Stimulated activated CD4-positive, alpha-beta T cell treated with anti-CD3 and anti-CD28 coated beads, TNF-alpha, amount 100 ng/mL, for 1 hour (primary cell): ENCODE measurements at places on chromosomes 4 and X.

DNA sequence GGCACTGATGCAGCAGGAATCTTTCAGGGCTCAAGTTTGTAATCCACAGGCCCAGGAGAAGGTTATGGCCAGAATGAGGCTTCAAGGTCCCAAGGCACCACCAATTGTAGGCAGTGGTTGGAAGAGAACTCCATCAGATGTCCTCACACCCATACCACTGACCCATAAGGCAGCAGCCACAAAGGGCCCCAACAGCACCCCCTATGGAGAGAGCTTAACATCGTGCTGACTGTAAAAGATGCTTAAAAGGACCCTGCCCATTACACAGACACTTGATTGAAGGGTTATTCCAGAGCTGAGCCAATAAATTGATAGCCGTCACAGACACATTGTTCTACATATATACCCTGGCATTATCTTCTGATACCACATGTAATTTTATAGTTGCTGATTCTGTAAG lies 113.7 kb downstream of the SOWAHB start:
- DNase-seq, result no peak

- DNase-seq, result no peak
Observed at GRCh38 chr4:19047279-19047880, 1025.8 kb upstream of the LCORL start.

DNA sequence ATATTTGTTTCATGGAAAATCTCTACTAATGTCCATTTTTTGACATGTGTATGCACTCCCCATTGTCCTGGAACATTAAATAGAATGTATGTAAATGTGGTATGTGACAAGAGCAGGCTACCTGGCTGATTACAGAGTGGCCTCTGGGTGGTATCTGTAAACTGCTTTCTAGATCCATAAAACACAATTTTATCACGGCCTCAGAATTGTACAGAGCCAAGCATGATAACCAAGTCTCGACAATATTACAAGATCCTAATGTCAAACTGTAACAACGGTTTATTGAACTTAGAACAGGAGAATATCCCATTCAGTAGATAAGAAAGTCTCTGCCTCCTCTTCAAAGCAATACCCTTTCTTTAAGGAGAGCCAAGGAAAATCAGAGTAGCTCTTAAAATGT lies 212.4 kb downstream of the PCDH7 start:
- no peak for DNase-seq

DNA sequence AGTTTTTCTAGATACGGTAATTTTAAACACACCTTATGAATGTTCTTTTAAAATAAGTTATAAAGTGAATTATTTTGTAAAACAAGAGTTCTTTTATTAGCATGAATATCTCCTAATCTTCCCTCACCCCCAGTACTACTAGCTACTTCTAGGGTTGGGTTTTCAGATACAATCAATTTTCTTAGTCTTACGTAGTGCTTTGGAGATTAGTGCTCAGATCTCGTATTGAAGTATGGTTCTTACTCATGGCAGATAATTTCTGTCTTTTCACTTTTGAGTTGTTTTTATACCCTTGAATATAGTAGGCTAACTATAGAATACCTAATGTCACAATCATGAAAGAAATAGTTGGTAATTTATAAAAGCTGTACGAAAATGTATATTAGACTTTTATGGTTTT lies 43.2 kb downstream of the CDKL5 start:
- no peak for DNase-seq

- no peak for DNase-seq
Observed at GRCh38 chr4:2768921-2769336, 12.8 kb upstream of the TNIP2 start.

- no peak for DNase-seq
Observed at GRCh38 chr4:39609454-39609931, 29.2 kb downstream of the SMIM14 start.

- no peak for DNase-seq
Observed at GRCh38 chrX:107102980-107103379, 15.6 kb downstream of the RBM41 start.

DNA sequence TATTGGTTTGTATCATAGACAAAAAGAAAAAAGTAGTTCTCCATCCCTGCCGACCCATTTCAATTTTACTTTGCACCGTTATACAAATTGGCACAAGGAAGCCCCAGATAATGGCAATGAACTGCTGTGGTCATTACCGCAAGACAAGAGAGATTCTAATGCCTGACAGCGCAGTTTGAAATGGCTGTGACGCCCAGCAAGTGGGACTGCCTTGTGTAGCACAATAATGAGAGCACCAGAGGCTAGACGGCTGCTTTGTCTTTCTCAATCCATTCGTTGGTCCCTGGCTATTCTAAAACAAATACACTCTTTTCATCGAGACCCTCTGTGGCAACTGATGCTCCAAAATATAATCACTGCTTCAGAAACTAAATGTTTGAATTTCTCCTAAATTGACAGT lies 192.4 kb upstream of the NEIL3 start:
- DNase-seq, result no peak

GRCh38 chrX:8341814-8342590 lies 122.6 kb upstream of the VCX3B start:
- no peak for DNase-seq

GRCh38 chr4:168587411-168588125 lies 90.7 kb downstream of the PALLD start:
- no peak for DNase-seq

GRCh38 chr4:173503330-173504180 lies 26.5 kb downstream of the HAND2 start:
- DNase-seq, result no peak

GRCh38 chr4:79682801-79683530 lies 274.9 kb upstream of the GK2 start:
- no peak for DNase-seq

DNA sequence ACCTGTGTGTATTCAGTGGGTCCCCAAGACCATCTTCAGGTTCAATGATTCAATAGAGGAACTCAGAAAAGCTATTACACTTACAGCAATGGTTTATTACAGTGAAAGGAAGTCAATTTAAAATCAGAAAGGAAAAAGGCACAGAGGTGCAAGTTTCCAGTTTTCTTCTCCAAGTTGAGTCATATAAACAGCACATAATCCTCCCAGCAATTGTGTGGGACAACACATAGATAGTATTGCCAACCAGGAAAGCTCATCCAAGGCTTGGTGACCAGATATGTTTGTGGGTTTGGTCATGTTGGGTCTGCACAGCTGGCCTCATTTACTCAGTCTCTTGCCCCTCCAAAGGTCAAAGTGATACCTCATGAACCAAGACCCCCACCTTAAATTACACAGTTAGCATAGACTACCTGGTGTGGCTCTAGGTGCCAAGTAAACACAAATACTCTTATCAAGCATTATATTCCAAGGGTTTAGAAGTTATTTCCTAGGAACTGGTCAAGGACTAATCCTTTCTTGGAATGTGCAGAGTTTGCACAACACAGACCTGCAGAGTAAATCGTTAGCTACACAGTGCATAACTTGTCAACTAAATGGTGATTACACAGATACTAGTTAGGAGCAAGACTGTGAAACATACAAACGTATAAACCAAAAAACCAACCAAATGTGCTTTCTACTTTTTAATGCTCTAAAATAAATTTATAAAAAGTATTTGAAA lies 777.3 kb downstream of the PCDH18 start:
- DNase-seq, result no peak

DNA sequence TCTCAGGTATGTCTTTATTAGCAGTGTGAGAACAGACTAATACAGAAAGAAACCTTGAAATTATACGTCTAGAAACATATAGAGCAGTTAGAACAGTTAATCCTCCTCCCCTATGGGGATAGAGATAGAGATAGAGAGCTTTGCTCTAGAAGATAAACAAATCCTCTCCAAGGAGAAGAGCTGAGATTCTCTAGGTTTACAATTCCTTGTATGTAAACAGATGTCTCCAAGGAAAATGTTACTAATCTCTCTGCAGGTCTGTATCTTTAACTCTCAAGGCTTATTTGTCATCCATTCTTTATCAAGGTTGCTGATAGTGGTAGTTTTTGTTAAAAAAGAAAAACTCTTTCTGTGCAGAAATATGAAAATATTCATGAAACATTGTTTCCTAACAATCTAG lies 282.1 kb upstream of the GIMD1 start:
- no peak for DNase-seq

GRCh38 chr4:26369581-26369980 lies 48.8 kb downstream of the RBPJ start:
- DNase-seq, result no peak

- no peak for DNase-seq
Observed at GRCh38 chr4:10074076-10074766, 42.4 kb downstream of the WDR1 start.

DNA sequence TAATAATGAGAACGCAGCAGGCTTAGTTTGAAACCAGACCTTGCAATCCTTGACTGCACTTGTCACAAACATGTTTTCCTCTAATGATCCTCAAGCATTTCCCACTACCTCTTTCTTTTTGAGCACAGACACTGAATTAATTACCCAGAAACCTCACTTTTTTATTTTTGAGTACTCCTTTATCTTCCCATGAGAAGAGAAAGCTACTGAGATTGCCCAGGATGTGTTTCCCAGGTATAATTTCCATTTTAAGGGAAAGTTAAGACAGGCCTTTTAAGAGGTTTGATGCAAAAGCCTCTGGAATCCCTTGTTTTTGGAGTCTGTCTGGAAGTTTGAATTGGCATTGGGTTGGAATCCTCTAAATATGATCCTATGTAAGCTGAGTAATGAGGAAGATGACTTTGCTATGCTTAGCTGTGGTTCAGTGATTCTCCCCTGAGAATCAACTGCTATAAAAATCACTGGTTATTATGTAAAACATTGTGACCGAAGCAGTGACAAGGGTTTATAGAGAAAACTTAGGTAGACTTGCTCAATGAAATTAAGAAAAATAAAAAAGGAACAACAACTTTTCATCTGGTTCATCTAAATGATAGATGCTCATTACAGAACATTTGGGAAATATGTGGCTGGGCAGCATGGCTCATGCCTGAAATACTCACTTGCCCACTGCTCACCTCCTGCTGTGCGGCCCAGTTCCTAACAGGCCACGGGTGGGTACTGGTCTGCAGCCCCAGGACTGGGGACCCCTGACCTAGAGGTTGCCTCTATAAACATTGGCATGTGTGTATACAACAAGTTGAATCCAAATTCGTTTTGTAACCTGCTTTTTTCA lies 10.8 kb upstream of the RHOH start:
- no peak for DNase-seq

GRCh38 chrX:153725039-153725831 lies 579 bp downstream of the ABCD1 start:
- no peak for DNase-seq

GRCh38 chrX:10893366-10893765 lies 217.8 kb upstream of the HCCS start:
- no peak for DNase-seq

- DNase-seq, result no peak
Observed at GRCh38 chr4:7281691-7282665, 89.6 kb downstream of the SORCS2 start.

DNA sequence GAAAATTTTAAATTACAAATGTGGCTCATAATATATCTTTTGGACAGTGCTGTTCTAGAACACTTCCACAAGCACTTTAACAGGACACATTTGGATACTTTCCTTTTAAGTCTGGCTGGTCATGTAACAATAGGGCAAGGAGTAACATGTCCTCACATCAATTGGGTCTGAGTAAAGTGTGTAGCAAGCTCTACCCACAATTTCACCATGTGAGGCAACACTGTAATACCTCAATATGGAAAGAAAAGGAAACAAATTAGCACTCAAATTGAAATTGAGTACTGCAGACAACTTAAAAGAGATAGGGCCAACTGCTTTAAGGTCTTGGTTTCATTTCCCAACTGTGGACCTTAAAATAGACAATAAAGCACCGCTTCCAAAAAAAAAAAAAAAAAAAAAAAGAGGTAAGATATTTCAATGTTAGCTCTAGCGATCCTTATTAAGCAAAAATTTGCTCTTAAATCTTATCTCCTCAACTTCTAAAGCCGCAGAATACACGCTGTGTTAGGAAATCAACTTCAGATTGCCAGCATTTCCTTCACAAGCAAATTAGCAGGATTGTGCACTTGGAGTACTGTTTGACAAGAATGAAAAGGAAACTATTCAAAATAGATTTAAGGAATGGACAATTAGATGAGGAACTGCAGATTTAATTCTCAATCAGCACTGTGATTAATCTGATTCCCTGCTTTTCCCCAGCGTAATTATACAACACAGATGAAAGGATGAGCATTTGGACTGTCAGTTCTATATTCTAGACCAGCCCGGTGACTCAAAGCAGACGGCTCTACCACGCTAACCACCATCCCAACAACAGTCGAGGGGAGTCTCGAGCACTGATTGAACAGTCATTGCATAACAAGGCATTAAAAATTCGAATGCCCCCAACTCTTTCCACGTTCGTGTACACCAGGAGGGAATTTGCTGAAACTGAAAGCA lies 1.6 kb downstream of the CASK start:
- no peak for DNase-seq
